ENCODE measurements at places on chromosomes 2 and 18. TPM values are rescaled to one million over a fixed set of nuclear protein-coding genes. Genes with fewer than 3 reads are reported as not detected.

- DNase-seq: no peak
Measured at GRCh38 chr2:204611764-204612163, 66.5 kb downstream of the PARD3B start.

DNA sequence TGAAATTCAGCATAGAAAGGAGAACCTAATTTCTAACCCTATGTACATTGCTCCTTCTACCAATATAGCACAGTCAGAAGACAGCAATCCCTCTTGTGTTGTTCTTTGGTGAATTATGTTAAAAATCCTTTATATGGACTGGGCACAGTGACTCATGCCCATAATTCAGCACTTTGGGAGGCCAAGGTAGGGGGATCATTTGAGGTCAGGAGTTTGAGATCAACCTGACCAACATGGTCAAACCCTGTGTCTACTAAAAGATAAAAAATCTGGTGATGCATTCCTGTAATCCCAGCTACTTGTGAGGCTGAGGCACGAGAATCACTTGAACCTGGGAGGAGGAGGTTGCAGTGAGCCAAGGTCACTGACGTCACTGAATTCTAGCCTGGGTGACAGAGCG is 195.6 kb downstream of the TMX3 start:
- DNase-seq: no peak

The DSG1 gene
- total RNA-seq: not detected

- DNase-seq: no peak
Measured at GRCh38 chr2:62099523-62100175, 96.3 kb upstream of the B3GNT2 start.

DNA sequence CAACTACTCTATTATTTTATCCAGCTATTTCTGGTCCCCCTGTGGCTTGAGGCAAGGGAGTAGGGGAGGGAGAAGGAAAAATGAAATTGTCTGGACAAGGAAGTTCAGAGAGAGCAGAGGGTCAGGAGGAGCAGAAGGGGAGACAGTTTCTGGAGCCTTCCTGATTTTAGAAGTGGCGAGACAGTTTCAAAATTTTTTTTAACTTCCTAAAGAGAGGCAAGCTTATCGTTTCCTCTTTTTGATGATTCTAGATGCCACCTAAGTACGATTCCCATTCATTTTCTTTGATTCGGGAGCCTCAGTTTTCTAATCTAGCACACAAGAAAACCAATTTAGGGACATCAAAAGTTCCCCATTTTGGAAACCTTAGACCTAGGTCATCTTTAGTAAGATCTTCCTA is 96.9 kb upstream of the B3GNT2 start:
- no peak for DNase-seq
